ENCODE measurements at places on chromosomes 3 and 15.

DNA sequence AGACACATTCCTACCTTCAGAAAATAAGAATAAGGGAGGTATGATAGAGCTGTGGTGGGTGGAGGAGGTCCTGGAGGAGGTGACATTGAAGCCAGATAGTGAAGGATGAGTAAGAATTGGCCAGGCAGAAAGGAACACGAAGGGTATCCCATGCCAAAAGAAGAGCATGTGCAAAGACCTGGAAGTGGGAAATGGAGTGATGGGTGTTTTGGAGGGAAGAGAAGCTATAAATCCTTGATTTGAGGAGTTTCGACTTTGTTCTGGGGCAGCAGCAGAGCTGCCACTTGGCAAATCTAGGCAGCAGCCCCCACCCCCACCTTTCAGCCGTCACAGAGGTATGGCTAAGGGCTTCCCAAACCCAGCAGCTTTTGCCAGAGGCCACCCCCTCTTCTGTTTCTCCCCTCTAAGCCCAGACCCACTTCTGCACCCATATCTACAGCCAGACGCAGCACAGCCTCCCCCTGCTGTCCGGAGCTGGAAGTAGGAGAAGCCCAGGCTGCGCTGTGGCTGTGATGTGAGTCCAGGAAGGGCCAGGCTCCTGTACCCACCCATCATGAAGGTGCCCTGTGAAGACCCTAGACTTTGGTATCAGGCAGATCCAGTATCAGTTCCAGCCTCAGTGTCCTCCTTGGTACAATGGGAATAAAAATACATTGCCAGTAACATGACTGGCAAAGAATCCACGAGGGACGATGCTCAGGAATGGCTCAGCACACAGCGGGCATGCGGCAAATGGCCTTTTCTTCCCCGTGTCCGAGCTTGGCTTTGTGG lies 188.7 kb upstream of the LINGO1 start:
- peak; percentile 81 for DNase-seq

- no peak for DNase-seq
These were observed 353.2 kb upstream of the SOX2 start for GRCh38 chr3:181358562-181358961.

GRCh38 chr15:70503798-70504298 lies 259.5 kb downstream of the UACA start:
- no peak for DNase-seq

- DNase-seq, result no peak
These were observed 311.5 kb upstream of the THBS1 start for GRCh38 chr15:39269352-39269751.

- no peak for DNase-seq
These were observed 152.6 kb downstream of the PEX5L start for GRCh38 chr3:179884136-179884535.

- DNase-seq, result no peak
These were observed 71.8 kb downstream of the TMEM44 start for GRCh38 chr3:194561306-194561974.

GRCh38 chr15:65806397-65806796 lies 14.3 kb upstream of the DENND4A start:
- DNase-seq, result no peak

All from hematopoietic multipotent progenitor cell treated with erythropoietin and hydrocortisone succinate and interleukin-3 and kit ligand, for 4 days (in vitro differentiated cells).